ENCODE measurements at places on chromosomes 7 and 10. TPM values are rescaled to one million over a fixed set of nuclear protein-coding genes. Genes with fewer than 3 reads are reported as not detected.

DNA sequence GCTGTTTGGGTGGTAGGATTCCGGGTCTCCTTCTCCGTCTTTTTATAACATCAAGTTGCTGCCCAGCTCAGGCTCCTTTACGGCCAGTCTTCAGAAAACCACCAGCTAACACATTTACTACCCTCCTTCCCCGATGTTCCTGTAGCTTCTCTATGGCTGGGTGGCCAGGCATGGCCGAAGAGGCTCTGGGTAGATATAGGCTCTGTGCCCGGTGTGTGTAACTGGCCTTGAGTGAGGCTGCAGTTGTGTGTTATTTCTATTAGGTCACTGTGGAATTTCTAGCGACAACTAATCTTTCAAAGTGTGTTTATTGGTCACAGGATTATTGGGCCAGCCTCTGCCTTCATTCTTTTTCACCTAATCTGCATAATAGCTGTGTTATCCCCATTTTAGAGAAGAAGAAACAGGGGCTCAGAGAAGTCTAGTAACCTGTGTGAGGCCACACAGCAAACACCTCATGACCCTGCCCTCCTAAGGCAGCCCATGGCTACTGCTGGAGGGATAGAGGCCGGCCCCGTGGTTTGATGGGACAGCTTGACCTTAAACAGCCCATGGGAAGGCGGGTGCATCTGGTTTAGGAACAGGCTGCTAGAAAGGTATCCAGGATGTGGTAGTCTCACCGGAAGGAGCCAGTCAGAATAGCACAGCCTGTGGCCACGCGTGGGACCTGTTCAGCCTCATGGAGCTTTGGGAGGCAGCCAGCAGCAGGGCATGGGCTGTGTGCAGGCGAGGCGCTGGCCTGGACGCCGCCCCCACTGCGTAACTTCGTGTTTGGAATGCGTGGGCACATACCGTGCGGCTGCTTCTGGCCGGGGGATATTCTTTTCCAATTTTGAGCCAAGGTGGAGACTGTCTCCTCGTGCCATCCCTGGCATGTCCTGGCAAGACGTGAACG lies 29.7 kb downstream of the HTRA1 start:
- no peak for DNase-seq

DNA sequence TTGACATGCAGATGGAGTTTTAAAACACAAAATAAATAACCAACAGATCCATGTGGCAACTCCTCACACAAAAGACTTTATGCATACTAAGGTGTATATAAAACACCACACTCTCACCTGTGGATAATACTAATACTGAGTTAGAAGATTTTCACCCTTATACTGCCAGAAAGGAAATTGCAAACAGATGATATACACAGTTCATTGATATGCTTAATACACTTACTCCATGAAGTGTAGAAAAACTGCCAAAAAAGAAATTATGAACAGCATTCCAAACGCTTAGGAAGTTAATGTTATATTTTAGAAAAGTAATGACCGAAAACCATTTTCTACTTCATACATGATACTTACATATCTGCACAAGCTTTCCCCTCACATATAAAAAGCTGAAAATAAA lies 17.6 kb upstream of the SNX13 start:
- no peak for DNase-seq

GRCh38 chr7:99720800-99721595 lies 14.0 kb downstream of the CYP3A7 start:
- no peak for DNase-seq

GRCh38 chr10:116926426-116926825 lies 77.1 kb downstream of the ENO4 start:
- no peak for DNase-seq

- DNase-seq = peak; percentile 51
Observed at GRCh38 chr10:71831646-71832552, 19.2 kb downstream of the PSAP start.

The MMD2 gene
- total RNA-seq = 0.17 TPM

The IKZF1 gene
- total RNA-seq = 10.3 TPM

GRCh38 chr7:155752756-155753445 lies 59.4 kb downstream of the SHH start:
- DNase-seq = no peak

GRCh38 chr7:30867483-30867882 lies 44.2 kb upstream of the AQP1 start:
- DNase-seq = no peak

- no peak for DNase-seq
Observed at GRCh38 chr7:140160308-140160707, 16.5 kb downstream of the KDM7A start.

- no peak for DNase-seq
Observed at GRCh38 chr7:127803626-127804025, 151.6 kb downstream of the SND1 start.

DNA sequence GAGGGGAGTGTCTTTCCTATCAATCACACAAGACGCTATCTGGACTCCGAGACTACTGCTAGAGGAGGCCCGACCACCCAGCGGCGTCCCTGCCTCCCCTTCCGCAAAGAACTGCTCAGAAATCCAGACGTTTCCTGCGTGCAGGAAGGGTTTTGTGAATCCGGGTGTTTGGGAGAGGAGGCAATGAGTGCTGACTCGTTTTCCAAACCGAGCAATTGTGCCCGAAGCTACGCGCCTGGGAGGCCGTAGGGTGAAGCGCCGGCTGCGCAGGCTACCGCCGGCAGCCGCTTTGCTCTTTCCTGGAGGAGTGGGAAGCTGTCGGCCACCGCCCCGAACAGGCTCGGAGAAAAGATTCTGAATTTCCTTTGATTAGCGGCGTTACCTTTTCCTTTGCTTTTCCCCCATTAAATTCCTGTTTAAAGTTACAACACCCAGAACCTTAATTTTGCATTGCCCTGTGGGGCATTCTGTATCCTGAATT lies 5.3 kb downstream of the VAX1 start:
- no peak for DNase-seq

The ACTL6B gene
- 3.8 TPM for total RNA-seq

DNA sequence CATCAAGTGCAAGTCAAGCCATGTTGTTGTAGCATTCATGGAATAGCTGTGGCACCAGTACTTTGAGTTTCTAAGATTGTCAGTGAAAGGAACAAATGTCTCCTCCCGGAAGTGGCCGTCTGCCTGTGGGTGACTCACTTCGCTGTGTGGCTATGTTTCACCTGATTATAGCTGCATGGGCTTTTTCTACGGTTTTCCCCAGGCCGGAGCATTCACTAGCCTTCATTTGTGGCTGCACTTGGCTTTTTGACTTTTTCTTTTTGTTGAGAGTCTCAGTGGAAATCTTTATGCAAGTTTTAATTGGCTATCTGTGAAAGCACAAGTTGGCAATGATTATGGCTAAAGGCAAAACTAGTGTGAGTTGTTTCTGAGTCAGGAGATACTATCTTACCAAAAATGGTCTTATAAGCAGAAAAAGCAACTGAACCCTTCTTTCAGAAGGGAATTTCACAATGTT lies 35.0 kb downstream of the SRI start:
- no peak for DNase-seq

The TRIL gene
- 4.9 TPM for total RNA-seq

- peak; percentile 55 for DNase-seq
Observed at GRCh38 chr10:28734938-28735759, 57.8 kb downstream of the BAMBI start.

The SPDYE2 gene
- total RNA-seq = 0.15 TPM

DNA sequence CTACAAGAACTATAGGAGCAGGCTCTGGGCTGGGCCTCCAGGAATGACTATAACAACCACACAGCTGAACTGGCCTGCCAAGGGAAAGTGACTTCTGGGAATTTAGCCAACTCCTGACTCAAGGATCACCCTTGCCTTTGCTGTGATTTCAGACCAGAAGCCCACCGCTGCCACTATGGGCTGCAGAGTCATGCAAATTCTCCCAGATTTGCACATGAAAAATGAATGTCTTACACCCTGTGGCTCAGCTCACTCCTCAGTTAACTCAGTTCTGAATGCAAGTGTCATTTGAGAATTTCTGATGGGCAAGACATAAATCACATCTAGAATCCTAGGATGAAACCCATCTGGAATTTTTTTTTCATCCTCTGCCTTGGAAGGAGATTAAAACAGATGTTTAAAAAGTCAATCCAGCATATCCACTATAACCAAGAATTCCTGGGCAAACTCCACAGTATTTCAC lies 186.5 kb upstream of the BET1 start:
- DNase-seq = peak; percentile 73

The PNLIP gene
- 2.2 TPM for total RNA-seq

The CALML3 gene
- total RNA-seq = not detected

The GPER1 gene
- 7.0 TPM for total RNA-seq

GRCh38 chr7:31000161-31000693 lies 36.5 kb downstream of the GHRHR start:
- DNase-seq = no peak

GRCh38 chr7:107233981-107234380 lies 65.2 kb downstream of the HBP1 start:
- no peak for DNase-seq

- no peak for DNase-seq
Observed at GRCh38 chr7:139183878-139184338, 47.1 kb upstream of the UBN2 start.

GRCh38 chr10:92880917-92881316 lies 32.6 kb downstream of the EXOC6 start:
- DNase-seq = no peak

The MYH16 gene
- not detected for total RNA-seq

DNA sequence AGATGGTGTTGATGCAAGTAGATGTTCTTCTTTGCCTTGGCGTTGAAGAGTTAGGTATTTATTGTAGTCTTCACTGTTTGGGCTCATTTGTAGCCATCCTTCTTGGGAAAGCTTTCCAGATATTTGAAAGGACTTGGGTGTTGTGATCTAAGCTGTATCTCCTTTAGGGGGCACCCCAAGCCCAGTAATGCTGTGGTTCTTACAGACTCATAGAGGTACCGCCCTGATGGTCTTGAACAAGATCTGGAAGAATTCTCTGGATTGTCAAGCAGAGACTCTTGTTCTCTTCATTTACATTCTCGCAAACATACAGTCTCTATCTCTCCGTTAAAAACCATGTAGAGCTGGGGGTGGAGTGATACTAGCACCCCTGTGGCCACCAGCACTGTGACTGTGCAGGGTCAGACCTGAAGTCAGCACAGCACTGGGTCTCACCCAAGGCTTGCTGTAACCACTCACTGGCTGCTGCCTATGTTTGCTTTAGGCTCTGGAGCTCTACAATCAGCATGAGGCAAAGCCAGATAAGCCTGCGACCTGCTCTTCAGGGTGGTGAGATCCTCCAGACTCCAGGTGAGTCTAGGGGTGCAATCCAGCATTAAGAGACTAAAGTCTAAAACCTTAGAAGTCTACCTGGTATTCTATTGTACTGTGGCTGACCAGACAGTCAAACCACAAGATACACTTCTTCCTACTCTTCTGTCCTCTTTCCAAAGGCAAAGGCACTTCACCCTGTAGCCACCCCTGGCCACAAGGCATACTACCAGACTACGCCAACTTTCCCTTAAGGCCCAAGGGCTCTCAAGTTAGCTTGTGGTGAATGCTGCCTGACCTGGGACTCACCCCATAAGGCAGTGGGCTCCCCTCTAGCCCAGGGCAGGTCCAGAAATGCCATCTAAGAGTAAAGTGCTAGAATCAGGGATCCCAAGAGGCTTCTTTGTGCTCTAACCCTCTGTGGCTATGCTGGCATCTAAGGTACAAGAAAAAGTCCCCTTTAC lies 209.7 kb upstream of the TMEM196 start:
- peak; percentile 68 for DNase-seq

The TLX1 gene
- not detected for total RNA-seq

- DNase-seq = no peak
Observed at GRCh38 chr10:92486637-92487036, 87.3 kb downstream of the IDE start.

The TRIM50 gene
- total RNA-seq = 1.6 TPM

DNA sequence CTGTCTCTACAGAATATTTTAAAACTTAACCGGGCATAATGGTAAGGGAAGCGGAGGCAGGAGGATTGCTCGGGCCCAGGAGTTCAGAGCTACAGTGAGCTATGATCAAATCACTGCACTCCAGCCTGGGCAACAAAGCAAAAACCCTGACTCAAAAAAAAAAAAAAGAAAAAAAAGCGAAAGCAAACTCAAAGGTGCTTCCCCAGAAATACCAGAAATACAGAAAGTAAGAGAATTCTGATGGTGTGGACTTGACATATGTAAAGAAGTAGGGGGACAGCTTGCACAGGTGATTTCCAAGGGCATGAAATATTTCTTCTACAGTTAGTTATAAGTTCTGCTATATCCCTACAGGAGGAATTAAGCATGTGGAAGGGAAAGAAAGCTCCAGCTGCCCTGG lies 69.7 kb upstream of the APBB1IP start:
- DNase-seq = no peak

DNA sequence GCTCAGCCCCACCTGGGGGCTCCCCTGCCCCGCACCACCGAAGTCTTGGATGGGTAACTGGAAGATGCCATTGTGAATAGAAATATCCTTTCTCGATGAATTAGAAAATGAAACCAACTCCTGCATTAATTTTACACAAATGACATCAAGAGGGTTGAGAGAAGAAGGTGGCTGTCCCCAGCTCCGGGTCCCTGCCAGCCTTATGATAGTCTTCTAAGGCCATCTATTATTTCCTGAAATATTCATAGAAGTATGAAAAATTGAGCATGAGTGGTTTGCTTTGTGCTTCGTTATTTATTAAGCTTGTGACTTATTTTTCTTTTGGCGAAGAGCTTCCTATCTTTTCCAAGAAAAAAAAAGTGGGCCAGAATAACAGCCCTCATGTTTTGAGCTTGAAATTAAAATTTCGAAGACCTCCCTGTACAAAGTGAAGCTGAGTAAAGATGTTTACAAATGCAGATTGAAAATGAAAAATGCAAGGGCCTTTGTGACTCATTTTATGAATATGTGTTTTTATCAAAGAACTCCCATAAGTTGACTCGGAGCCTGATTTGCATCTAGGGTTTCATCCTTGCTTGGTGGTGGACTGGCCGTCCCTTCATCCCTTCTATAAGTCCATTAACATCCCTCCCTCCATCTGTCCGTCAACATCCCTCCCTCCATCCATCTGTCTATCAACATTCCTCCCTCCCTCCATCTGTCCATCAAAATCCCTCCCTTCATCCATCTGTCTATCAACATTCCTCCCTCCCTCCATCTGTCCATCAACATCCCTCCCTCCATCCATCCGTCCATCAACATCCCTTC lies 20.5 kb upstream of the CFAP46 start:
- DNase-seq = peak; percentile 23

DNA sequence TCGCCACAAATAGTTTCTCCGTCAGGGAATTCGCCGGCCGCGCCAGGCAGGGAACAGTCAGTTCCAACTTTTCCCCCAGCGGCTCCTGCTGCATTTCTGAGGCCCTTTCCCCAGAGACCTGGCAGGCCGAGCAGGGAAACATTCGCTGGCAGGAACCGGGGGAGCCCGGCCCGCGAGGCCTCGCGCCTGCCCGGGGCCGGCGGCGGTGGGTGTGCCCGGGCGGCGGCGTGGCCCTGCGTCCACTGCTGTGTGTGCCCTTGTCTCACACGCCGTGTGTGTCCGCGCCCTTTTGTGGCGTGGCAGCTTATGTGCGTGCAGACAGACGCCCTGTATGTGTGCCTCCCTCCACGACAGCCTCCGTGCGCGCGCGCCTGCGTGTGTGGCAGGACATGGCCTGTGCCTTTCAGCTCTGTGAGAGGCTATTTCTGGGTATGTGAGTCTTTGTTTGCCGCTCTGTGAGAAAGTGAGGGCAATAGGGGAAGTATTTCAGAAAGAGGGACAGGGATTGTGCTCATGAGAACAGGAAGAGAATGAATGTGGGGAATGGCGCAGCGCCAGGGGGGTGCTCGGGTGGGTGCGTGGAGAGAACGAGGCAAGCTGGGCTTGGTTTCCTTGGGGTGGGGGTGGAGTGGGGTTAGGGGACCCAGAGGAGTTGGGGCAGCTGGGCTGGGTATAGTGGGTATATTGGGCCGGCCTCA lies 689 bp upstream of the SMARCD3 start:
- DNase-seq = peak; percentile 77

Data from adrenal gland (tissue), 19 donors.